ENCODE measurements at places on chromosomes 7 and 10. TPM values are rescaled to one million over a fixed set of nuclear protein-coding genes. Genes with fewer than 3 reads are reported as not detected.

The RBM28 gene
- 33.9 TPM for total RNA-seq

The LBX1 gene
- total RNA-seq, result not detected

GRCh38 chr7:111650456-111650999 lies 88.2 kb upstream of the IMMP2L start:
- no peak for DNase-seq

- no peak for DNase-seq
Observed at GRCh38 chr7:117946151-117946633, 73.0 kb upstream of the CTTNBP2 start.

- DNase-seq, result no peak
Observed at GRCh38 chr10:43336641-43337318, 34.7 kb upstream of the FXYD4 start.

Data from left cardiac atrium (tissue), 4 donors.